ENCODE measurements at places on chromosomes 3 and 15.

DNA sequence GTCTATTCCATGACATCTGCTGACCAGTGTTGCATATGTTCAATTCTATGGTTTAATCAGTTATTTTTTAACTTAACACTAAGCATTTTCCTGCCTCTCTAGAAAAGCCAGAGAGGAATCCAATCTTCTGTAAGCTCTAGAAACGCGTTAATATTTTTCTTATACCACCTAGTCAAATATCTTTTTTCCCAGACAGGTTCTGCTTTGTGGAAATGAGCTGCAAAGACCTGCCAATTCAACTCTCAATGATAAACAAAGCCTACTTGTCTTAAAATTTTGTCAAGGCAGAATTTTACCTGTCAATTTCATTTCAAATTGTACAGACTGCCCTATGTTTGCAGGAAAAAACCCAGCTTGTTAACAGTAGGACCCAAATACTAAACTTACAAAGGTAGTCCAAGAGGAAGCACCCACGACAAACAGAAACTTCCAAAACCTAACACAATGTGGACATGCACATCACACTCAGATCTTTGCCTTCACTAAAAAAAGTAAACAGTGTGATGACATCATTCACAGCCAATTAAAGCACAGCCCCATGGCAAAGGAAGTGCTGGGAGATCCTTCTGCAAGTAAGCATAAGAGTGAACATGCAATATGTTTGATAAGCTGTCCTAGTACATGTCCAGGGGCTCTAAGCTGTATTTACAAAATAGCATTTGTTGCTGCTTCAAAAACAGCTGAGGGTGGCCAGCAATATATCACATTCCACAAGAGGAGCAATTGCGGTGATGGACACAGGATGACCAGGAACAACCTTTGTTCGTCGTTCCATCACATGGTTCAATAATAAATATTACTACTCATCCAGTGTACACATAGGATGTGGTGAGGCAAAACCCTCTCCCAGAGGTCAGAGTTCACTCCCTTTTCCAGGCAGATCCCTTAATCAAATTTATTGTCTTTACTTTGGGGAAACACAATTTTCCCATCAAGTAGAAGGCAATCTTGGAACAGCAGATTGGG, 139.4 kb upstream of the TSC22D2 start:
- peak; percentile 22 for ATAC-seq

GRCh38 chr15:31782951-31783350, 247.4 kb upstream of the CHRNA7 start:
- ATAC-seq = no peak

GRCh38 chr15:82039871-82040270, 5.9 kb downstream of the MEX3B start:
- ATAC-seq = no peak

- ATAC-seq = no peak
Observed at GRCh38 chr3:113218681-113219045, 7.3 kb downstream of the BOC start.

GRCh38 chr15:63043335-63044076, 959 bp downstream of the TPM1 start:
- no peak for ATAC-seq
